Testis (tissue), 5 donors: ENCODE measurements at places on chromosomes 5 and 9. TPM values are rescaled to one million over a fixed set of nuclear protein-coding genes. Genes with fewer than 3 reads are reported as not detected.

- no peaks in the 10 kb centered on the region for H3K36me3 ChIP-seq
- no peak overlapping the region for H3K27ac ChIP-seq
- H3K27me3 ChIP-seq = no peaks in the 10 kb centered on the region
These were observed 3.1 kb upstream of the CATSPER3 start for GRCh38 chr5:134964359-134965270.

GRCh38 chr9:135100725-135101410 is 13.4 kb downstream of the OLFM1 start:
- no peak overlapping the region for H3K27ac ChIP-seq
- DNase-seq = no peak
- H3K36me3 ChIP-seq = no peaks in the 10 kb centered on the region

- H3K4me3 ChIP-seq = no peak overlapping the region
- no peaks in the 10 kb centered on the region for H3K27me3 ChIP-seq
- no peaks in the 10 kb centered on the region for H3K36me3 ChIP-seq
- no peak overlapping the region for H3K27ac ChIP-seq
- no peaks in the 10 kb centered on the region for H3K4me1 ChIP-seq
These were observed 153.1 kb downstream of the SNCAIP start for GRCh38 chr5:122465031-122465577.

GRCh38 chr9:88399966-88400365 is 11.7 kb downstream of the SPIN1 start:
- H3K4me3 ChIP-seq = no peak overlapping the region
- H3K27me3 ChIP-seq = no peaks in the 10 kb centered on the region
- no peak for DNase-seq
- H3K27ac ChIP-seq = no peak overlapping the region
- no peaks in the 10 kb centered on the region for H3K36me3 ChIP-seq

- no peaks in the 10 kb centered on the region for H3K27me3 ChIP-seq
- H3K4me1 ChIP-seq = peaks cover 49% of the 10 kb centered on the region
- H3K36me3 ChIP-seq = no peaks in the 10 kb centered on the region
- H3K4me3 ChIP-seq = no peak overlapping the region
These were observed 6.1 kb downstream of the SUSD3 start for GRCh38 chr9:93064392-93065134.

DNA sequence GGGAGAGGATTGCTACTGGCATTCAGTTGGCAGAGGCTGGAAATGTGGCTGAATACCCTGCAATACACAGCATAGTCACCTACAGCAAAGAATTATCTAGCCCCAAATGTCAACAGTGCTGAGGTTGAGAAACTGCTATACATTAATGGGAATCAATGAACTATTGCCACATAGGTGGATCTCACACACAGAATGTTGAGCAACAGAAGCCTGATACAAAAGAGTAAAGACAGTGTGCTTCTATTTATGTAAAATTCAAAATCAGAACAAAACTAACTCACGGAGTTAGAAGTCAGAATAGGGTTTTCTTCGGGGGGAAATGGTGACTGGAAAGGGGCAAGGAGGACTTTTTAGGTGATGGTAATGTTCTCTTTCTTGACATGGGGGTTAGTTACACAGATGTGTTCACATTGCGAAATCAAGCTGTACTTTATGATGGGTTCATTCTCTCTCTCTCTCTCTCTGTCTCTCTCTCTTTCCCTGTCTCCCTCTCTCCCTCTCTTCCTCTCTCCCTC is 45.7 kb upstream of the PANK3 start:
- no peak overlapping the region for H3K4me3 ChIP-seq
- DNase-seq = no peak

DNA sequence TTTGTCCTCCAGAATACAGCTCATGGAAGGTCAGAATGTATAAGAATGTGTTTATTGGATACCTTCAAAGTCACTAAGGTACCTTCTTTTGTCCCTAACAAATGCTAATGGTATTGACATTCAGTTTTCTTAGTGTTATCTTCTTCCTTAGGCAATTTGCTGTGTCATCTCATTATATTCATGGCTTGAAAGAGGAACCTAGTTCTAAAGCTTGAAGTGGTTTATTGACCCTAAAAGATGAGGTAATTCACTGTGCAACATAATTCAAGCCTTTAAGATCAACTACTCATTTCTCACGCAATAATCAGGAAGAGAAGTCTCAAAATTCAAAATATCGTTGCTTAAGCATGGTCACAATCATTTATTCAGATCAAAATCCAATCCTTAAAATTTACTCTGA is 342.7 kb upstream of the RIOK2 start:
- no peaks in the 10 kb centered on the region for H3K27me3 ChIP-seq
- no peak overlapping the region for H3K27ac ChIP-seq
- DNase-seq = no peak
- H3K4me1 ChIP-seq = no peaks in the 10 kb centered on the region
- H3K36me3 ChIP-seq = no peaks in the 10 kb centered on the region

GRCh38 chr5:142512043-142513042 is 173.5 kb downstream of the FGF1 start:
- H3K4me3 ChIP-seq = no peak overlapping the region
- DNase-seq = no peak
- no peaks in the 10 kb centered on the region for H3K36me3 ChIP-seq
- no peak overlapping the region for H3K27ac ChIP-seq

- H3K36me3 ChIP-seq = no peaks in the 10 kb centered on the region
- H3K4me3 ChIP-seq = no peak overlapping the region
- no peak for DNase-seq
- no peak overlapping the region for H3K27ac ChIP-seq
These were observed 50.1 kb downstream of the MRPL36 start for GRCh38 chr5:1749346-1750124.

DNA sequence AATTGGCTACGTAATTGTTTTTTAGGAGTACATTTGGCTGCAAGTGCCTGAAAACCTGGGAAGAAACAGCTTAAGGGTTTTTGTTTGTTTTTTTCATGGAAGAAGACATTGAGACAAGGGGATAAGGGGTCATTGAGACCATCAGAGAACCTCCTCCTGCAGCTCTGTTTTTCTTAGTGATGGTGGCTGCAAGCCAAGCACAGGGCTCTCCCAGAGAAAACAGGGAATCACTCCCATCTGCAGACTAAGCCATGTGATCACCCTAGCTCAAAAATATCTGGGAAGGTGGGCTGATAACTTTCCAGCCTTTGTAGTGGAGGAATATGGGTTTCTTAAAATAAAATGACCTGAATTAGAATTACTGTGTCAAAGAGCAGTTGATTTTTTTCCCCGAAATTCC is 25.1 kb downstream of the PALM2AKAP2 start:
- H3K27me3 ChIP-seq = no peaks in the 10 kb centered on the region
- H3K36me3 ChIP-seq = no peaks in the 10 kb centered on the region
- no peak overlapping the region for H3K4me3 ChIP-seq
- no peak overlapping the region for H3K27ac ChIP-seq
- no peak for DNase-seq
- H3K4me1 ChIP-seq = no peaks in the 10 kb centered on the region

DNA sequence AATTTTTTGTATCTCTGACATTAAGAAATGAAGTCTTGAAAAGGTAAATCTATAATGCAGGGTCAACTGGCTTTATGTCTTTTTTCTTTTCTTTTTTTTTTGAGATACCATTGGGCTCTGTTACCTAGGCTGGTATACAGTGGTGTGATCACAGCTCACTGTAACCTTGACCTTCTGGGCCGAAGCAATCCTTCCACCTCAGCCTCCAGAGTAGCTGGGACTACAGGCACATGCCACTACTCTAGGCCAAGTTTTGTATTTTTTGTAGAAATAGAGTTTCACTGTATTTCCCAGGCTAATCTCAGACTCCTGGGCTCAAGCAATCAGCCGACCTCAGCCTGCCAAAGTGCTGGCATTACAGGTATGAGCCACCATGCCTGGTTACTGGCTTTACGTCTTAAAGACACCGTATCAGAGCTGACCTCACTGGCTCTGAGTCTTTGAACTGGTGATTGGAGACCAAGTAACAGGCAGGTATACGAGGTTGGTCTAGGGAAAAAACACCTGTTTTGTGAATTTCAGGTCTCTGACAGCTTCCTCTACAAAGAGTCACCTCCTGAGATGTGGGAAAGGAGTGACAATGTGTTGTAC is 70.4 kb upstream of the GPBP1 start:
- H3K27me3 ChIP-seq = no peaks in the 10 kb centered on the region
- H3K27ac ChIP-seq = no peak overlapping the region
- H3K4me3 ChIP-seq = no peak overlapping the region

GRCh38 chr9:6944093-6944551 is 186.3 kb downstream of the KDM4C start:
- no peak overlapping the region for H3K27ac ChIP-seq
- DNase-seq = no peak
- H3K4me1 ChIP-seq = no peaks in the 10 kb centered on the region
- no peaks in the 10 kb centered on the region for H3K36me3 ChIP-seq
- no peaks in the 10 kb centered on the region for H3K27me3 ChIP-seq
- no peak overlapping the region for H3K4me3 ChIP-seq

DNA sequence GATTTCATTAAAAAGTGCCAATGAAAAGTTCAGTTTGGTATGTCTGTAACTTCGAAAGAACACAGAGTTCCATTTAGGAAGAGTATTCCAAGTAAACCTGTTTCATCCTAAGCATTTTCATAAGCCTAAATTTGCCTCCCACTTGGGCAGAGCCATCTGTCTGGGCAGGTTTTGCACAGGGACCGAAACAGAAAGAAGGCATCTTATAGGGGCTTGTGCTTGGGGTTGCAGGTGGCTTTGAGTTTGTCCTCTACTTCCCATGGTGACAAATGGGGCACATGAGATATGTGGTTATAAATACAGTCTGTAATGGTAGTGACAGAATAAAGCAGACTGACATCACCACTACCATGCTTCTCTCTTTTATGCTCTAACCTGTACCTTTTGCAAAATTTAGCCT is 63.7 kb downstream of the MCTP1 start:
- H3K36me3 ChIP-seq = no peaks in the 10 kb centered on the region
- H3K27me3 ChIP-seq = no peaks in the 10 kb centered on the region
- no peak overlapping the region for H3K4me3 ChIP-seq
- DNase-seq = no peak

- no peaks in the 10 kb centered on the region for H3K4me1 ChIP-seq
- no peaks in the 10 kb centered on the region for H3K36me3 ChIP-seq
- H3K27me3 ChIP-seq = no peaks in the 10 kb centered on the region
These were observed 8.3 kb upstream of the LCN1 start for GRCh38 chr9:135512904-135513303.

DNA sequence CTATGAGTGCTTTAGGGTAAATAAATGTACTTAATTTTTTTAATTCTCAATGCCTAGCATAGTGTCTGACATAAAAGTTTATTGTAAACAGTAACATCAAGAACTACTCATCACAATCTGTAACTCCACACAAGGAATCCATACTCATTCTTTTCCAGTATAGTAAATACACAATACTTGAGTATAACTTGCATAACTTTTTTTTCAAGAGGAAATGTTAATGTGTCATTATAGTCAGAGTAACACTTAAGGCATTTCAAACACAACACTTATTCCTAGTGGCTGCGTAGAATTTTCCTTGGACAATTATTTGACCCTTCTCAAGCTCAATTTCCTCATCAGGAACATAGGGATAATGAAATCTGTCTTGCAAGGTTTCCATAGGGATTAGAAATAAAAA is 584.3 kb downstream of the CAAP1 start:
- no peak overlapping the region for H3K27ac ChIP-seq
- H3K4me3 ChIP-seq = no peak overlapping the region
- no peaks in the 10 kb centered on the region for H3K36me3 ChIP-seq
- H3K4me1 ChIP-seq = no peaks in the 10 kb centered on the region

DNA sequence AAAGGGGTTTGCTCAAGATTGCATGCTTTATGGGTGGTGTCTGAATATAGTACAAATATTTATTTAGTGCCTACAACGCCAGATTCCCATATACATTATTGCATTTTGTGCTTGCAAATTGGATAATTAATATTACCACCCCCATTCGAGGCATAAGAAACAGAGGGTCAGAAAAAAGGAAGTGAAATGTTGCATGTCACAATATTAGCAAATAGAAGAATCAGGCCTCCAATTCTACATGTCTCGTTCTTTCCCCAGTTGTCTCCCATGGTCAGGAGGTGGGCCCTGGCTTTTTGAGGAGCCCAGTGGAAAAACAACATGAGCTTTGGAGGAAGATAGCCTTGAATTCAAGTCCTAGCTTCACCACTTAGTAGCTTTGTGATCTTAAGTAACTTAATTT is 98.1 kb upstream of the CCDC112 start:
- no peaks in the 10 kb centered on the region for H3K4me1 ChIP-seq
- no peak overlapping the region for H3K27ac ChIP-seq
- H3K27me3 ChIP-seq = no peaks in the 10 kb centered on the region

DNA sequence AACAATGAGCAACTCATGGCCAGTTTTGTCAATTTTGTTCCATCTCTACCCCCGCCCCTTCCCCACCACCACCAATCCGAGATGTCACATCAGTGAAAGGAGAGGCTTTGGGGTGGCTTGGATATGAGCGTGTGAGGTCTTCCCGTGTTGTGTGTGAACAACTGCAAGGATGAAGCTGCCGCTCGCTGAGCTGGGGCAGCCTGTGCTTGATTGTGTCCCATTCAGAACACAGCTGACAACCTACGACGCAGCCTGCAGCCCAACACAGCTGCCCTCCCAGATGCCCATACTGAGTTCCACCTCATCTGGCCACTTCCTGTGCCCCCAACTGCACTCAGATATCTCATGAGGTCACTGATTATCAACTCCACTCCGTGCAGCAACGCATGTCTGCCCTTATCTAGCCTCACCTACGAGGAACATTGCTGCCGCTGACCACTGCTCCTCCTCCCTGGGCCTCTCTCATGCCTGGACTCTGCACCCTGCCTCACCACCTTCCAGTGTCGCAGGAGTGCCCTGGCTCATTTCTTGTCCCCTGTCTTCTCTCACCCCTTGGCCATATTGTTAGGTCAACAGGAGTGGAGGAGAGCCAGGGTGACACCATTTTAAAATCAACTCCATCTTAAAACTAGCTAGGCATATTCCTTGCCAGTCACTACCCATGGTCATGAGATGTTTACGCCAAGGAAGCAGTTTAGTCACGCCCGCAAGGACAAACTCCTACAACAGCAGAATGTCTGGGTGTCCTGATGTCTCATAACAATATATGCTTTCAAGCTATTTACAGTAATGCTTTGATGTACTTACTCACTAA is 7.3 kb upstream of the IL4 start:
- no peaks in the 10 kb centered on the region for H3K36me3 ChIP-seq
- peaks cover 6% of the 10 kb centered on the region for H3K4me1 ChIP-seq
- H3K27ac ChIP-seq = no peak overlapping the region
- H3K4me3 ChIP-seq = no peak overlapping the region

- H3K4me3 ChIP-seq = no peak overlapping the region
- H3K4me1 ChIP-seq = no peaks in the 10 kb centered on the region
- H3K27me3 ChIP-seq = no peaks in the 10 kb centered on the region
- DNase-seq = no peak
- H3K27ac ChIP-seq = no peak overlapping the region
- H3K36me3 ChIP-seq = no peaks in the 10 kb centered on the region
These were observed 191.4 kb downstream of the TMEM167A start for GRCh38 chr5:82885627-82886389.

GRCh38 chr5:128174951-128175350 is 91.4 kb downstream of the SLC12A2 start:
- no peaks in the 10 kb centered on the region for H3K36me3 ChIP-seq
- H3K4me1 ChIP-seq = no peaks in the 10 kb centered on the region
- no peak overlapping the region for H3K4me3 ChIP-seq

Gene CCDC152
- polyA plus RNA-seq = 1.4 TPM

Gene GFPT2
- 17.6 TPM for polyA plus RNA-seq

Gene LCP2
- polyA plus RNA-seq = 14.2 TPM

Gene SPATA31A6
- polyA plus RNA-seq = 0.65 TPM

Gene SOHLH1
- 18.7 TPM for polyA plus RNA-seq

Gene TUSC1
- polyA plus RNA-seq = 31.8 TPM
